Esophagus mucosa (tissue), 1 donor: ENCODE measurements at places on chromosomes 2 and 18. TPM values are rescaled to one million over a fixed set of nuclear protein-coding genes. Genes with fewer than 3 reads are reported as not detected.
A peak's percentile ranks its signal among the peaks of the same experiment; 100 is the strongest.

DNA sequence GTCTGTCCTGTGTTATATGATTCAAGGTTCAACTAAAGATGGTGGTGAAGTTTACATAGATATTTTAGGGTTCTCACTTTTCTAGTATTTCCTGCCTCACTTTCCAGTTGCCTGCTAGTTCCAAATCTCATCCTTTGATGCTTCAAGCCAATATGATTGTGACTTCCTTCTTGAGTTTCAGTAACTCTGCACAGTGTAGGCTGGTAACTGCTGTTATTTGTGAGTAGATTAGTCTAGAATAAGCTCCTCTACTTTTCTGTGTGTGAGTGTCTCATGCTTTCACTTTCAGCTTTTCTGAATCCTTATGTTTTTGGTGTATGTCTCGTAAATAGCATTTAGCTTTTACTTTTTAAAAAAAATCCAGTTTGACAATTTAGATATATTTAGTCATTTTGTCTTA lies 42.6 kb downstream of the GALNT1 start:
- peak; percentile 22 for ATAC-seq

- ATAC-seq: no peak
Observed at GRCh38 chr2:218990052-218990451, 3.2 kb downstream of the CRYBA2 start.

DNA sequence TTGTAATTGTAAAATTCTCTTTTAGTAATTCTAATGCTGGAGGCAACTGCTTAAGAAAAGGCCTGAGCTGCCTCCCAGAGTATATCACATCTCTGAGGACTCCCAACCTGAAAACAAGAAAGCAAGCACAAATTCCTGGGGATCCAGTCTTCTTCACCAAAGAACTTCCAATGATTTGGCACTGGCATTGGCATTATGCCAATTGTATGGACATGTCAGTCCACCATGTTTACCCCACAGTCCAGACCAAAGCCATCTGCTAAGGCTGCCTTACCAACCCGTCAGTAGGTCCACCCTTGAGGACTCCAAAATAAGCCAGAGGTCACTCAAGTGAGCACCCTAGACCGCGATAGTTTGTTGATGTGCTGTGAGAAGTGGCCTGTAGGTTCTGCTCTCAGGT lies 263.1 kb downstream of the RND3 start:
- no peak for ATAC-seq

GRCh38 chr18:68314403-68314802 lies 400.5 kb downstream of the TMX3 start:
- no peak for ATAC-seq

DNA sequence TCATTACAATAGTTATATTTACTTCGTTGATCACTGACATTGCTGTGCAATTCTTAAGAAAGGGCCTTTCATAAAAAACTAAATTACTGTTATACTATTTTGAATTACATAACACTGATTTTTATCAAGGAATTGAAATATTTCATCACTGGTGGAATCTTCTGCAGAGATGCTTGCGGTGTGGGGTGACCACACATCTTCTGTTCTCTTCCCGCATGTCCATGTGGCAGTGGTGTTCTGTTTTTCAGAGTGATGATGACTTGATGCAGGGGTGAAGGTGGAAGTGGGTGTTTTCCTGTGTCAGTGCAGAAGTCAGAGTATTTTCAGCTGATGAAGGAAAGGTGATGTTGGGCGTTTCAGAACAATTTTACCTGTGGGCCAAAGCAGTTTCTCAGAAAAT lies 7.0 kb downstream of the CNDP2 start:
- ATAC-seq: no peak

DNA sequence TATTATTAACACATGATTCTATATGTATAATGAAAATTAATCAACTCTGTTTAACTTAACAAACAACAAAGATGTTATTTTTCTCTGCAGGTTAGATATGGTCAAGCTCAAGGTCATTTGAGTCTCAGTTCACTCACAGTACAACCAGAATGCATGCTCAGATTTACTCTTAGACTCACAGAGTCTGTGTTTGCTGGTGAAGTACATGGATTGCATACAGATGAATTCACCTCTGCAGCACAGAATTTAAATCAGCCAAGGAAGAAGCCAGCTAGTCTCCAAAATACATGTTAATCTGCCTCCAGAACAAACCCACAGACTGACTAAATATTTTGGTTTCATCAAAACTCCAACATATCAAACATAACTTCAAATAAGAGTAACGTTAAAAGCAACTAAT lies 424.5 kb downstream of the RAD51AP2 start:
- ATAC-seq: no peak

- ATAC-seq: no peak
Observed at GRCh38 chr2:8453904-8454302, 228.0 kb upstream of the ID2 start.

DNA sequence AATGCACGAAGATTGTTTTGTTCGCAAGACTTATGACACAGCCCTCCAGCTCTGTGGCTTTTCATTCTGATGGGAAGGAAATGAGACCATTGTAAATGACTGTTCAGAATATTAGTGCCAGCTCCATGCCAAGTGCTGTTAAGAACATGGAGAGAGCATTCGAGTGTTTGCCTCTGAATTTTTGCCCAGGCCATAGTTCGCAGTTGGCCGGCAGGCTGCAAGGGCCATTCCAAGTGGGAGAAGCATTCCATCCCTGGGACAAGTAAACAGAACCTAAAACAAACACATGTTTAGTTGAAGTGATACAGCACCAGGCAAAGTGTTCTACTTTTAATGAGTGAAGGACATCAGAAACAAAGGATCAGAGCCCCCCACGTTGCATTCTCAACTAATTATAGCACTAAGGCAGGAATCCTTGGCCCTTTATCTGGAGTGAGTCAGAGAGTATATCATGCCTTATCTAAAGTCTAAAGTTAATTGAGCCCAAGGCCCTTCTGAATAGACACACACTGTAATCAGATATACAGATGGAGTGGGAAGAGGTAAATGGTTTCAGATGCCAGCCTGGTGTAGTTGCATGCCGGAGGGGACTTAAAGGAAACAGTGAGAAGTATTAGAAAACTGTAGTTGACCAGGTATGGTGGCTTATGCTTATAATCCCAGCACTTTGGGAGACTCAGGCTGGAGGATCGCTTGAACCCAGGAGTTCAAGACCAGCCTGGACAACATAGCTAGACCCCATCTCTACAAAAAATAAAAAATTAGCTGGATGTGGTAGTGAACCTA lies 53.3 kb downstream of the NEDD4L start:
- no peak for ATAC-seq

- ATAC-seq: no peak
Observed at GRCh38 chr2:187574969-187575750, 20.9 kb upstream of the TFPI start.

Gene IL36B
- 1.4 TPM for total RNA-seq

Gene HIBCH
- total RNA-seq: 39.7 TPM

Gene OTOS
- total RNA-seq: not detected

Gene MAPRE3
- 6.9 TPM for total RNA-seq

Gene CIDEA
- total RNA-seq: 0.80 TPM

Gene CCDC141
- total RNA-seq: 0.28 TPM
